ENCODE measurements at places on chromosomes 6 and 20.

DNA sequence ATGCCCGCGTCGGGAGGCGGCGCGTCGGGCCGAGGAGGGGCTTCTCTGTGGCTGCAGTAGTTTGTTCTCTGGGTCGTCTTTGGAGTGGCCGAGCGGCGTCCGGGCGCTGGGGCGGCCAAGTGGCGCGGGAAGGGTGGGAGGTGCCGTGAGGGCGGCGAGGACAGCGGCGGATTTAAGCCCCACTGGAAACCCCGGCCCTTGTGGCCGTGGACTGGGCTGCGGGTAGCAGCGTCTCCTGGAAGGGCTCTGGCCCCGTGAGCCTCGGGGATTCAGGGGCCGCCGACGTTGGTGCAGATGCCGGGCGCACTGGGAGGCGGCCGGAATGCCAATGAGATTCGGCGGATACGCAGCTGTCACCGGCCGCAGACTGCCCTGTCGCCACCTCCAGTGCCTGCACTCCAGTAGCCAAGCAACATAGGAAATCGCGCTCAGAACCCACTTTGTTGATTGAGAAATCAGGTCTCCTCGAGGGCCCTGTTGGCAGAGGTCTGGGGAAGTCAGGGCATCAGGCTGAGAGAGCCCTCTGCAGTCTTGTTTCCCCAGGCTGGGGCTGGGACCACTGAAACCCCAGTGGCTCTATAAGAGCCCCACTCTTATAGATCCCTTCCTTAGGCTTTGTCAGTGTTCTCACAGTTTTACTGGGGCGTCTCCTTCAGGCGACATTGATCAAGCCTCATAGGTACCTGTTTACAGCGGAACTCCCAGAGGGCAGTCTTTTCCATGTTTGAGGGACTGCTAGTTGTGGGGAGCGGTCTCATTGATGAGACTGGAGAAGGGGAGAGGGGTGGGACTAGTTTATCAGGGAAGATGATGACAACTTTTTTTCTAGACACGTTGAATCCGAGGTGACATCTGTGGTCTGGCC, 642 bp downstream of the GZF1 start:
- no peak for DNase-seq

- no peak for DNase-seq
These were observed 6.5 kb downstream of the IP6K3 start for GRCh38 chr6:33740204-33740608.

- DNase-seq = no peak
These were observed 61.3 kb downstream of the BMP6 start for GRCh38 chr6:7787137-7787608.

GRCh38 chr20:46789339-46790028, 80.0 kb downstream of the SLC2A10 start:
- DNase-seq = no peak

DNA sequence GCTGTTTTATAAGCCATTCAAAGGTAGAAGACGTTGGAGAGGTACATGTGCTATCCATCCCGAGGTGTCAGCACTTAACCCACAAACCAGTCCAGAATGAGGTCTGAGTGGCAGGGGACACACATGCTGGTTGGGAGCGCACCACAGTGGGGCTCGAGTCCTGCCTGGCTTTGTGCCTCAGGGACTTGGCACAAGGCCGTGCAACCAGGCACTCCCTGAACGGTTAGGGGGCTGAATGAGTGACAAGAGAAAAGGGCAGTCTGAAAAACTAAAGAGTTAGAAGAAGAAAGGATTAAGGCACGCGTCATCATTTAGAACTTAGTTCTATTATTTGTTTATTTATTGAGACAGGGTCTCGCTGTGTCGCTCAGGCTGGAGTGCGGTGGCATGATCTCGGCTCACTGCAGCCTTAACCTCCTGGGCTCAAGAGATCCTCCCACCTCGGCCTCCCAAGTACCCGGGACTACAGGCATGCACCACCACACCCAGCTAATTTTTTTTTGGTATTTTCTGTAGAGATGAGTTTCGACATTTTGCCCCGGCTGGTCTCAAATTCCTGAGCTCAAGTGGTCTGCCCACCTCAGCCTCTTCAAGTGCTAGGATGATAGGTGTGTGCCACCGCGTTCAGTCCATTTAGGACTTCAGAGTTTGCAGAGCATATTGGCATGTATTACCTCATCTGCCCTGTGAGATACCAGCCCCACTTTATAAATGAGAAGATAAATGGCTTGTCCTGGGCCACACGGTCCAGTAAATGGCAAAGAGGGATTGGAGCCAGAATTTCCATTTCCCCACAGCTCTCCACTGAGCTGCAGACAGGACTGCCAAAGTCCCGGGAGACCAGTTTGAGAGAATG, 47.4 kb upstream of the IRF4 start:
- no peak for DNase-seq

DNA sequence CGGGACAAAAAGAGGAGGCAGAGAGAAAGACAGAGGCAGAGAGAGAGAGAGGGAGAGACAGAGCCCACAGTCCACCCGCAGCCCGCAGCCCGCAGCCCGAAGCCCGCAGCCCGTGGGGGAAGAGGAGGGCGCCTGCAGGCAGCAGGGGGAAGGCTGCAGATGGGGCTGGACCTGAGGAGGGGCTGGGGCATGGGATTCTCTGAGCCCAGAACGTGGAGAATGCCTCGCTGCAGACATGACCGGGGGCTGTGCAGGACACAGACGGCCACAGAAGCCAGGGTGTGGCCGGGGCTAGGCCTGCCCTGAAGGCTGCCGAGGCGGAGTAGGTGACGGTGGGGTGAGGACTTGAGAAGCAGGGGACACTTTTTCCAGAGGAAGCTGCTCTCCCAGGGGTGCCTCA, 6.5 kb upstream of the SLCO4A1 start:
- no peak for DNase-seq

- DNase-seq = no peak
These were observed 66.1 kb downstream of the B4GALT5 start for GRCh38 chr20:49647550-49647949.

GRCh38 chr6:21933351-21933750, 339.8 kb downstream of the SOX4 start:
- DNase-seq = no peak

DNA sequence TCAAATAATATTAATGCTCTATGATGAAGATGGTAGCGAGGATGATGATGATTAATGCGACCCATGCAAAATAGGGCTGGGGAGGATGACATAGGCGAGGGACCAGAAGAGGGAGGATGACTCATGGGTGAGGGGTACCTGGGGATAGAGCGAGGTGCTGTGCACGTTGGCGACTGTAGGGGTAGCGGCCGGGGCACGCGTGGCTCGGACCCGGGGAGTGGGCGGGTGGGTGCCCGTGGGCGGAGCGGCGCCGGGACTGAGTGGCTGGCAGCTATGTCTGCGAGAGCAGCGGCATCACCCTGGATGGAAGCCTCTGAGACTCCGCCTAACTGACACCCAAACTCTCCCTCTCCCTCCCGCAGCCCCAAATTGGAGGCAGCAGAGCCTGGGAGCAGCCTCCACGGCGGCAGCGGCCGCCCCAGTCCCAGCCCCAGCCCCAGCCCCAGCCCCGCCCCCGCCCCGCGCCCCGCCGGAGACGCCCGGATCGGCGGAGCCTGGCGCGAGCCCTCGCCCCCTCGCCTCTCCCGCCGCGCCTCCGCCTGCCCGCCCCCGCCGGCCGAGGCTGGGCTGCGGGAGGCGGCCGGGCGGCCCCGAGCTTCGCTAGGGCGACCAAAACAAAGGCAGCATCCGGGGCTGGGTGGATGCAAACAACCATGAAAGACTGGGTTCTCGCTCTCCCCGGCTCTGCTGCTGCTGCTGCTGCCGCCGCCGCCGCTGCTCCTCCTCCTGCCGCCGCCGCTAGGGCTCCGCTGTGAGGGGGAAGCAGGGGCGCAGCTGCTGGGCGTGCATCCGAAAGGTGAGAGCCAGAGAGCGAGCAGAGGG, at the start of gene RIMS1:
TSS of gene RIMS1 (plus strand) at position 367 of the 822 bp plus-strand sequence. CDS start 474 bp downstream, outside the sequence.
- DNase-seq = no peak

- no peak for DNase-seq
These were observed 284.9 kb upstream of the TBX18 start for GRCh38 chr6:85049282-85049681.

DNA sequence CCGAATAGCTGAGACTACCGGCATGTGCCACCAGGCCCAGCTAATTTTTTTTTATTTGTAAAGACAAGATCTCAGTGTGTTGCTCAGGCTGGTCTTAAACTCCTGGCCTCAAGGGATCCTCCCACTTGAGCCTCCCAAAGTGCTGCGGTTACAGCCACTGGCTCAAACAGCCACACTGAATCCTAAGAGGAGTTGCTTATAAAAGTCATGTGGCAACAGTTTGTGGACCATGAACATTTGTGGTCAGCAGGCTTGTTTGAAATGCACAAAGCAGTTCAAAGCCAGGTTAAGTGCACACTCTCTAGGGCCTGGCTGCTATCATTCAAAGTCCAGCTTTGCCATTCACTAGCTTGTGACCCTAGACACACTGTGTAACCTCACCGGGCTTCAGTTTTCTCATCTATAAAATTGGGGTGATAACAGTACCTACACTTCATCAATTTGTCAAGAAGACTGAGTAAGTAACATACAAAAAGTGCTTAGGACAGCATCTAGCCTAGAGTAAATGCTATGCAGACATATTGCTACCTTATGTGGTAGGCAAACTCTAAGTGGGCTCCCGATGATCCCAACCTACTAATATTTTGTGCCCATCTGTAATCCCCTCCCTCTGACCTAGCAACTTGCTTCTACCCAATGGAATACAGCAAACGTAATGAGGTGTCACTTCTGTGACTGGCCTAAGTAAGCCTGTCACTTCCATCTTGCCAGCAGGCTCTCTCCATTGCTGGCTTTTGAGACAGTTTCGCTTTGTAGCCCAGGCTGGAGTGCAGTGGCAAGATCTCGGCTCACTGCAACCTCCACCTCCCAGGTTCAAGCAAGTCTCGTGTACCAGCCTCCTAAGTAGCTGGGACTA, 122.9 kb downstream of the ZMYND8 start:
- DNase-seq = no peak

DNA sequence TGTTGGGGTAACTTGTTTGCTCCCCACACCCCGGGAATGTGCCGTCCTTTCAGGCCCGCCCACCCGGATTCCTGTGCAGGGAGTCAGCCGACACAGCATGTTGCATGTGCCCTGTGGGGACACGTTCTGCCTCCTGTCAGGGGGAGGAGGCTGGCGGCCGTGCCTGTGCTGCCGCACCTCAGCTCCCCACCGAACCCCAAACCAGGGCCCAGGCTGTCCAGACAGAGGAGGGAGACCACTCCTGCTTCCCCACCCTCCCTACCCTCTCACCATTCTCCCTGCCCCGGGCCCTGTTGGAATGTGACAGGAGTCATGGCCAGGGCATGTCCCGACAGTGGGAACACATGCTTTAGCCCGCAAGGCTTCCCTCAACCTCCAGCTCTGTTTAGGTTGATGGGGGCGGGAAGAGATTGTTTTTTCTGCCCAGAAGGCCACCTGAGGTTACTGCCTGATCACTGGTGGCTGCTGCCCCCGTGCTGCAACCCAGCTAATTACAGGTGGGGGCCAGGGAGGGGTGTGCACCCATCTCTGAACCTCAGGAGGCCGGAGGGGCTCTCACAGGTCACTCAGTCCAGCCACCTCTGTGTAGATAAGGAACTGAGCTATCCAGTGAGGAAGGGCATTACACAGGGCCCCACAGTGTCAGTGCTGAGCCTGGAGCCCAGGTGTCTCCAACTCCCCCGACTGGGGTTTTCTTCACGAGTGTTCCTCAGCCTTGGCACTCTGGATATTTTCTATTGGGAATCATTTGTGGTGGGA, 13.6 kb downstream of the LRRC73 start:
- DNase-seq = no peak

DNA sequence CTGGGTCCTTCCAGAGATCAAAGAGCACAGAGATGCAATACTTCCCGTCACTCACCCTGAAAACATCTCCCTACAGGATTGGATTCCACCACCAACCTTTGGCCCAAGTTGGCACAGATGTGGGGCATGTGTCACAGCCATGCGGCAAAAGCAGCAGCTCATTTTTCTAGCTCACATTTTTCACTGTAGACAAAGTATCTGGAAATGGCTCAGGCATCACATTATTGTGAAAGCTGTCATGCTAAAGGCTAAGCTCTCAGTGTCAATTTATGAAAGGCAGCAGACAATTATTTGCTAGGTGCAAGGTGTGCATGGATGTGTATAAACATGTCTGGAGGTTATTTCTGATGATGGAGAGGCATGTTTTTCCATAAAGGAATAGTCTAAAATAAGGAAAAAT, 248.8 kb upstream of the PRND start:
- DNase-seq = no peak

- DNase-seq = no peak
These were observed 528.9 kb downstream of the MAFB start for GRCh38 chr20:40160097-40160550.

DNA sequence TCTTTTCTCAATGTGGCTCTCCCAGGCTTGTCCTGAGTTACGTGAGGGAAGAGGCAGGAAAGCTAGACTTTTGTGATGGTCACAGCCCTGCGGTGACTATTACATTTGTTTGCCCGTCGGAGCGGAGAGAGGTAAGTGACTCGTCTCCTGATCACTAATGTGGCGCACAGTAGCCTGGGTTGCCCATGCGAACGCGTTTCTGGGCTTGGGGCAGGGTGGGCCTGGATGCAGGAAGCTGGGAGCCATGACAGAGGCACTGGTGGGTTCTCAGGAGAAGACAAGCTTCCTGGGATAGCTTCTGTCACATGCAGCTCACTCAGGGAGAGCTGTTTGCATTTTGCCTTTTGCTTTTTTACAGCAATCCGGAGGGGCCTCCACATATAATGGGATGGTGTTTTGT, 60.6 kb downstream of the IGF2R start:
- no peak for DNase-seq

DNA sequence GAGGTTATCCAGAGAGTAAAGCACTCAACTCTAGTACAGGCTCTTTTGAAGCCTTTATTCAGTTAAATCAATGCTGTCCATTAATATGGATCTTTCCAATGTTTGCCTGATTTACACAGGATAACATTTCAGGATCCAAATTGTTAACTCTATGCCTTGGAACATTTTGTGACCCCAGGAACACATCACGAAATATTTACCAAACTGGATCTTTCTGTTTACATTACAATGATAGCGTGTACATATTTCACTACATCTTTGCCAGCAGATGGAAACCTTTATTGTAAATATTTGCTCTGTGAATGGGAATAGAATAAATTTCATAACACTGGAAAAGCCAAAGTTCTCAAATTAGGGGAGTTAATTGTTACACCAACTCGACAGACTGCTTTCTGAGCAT, 23.5 kb downstream of the BPIFA2 start:
- DNase-seq = no peak
